ENCODE measurements at places on chromosomes 5 and 9. TPM values are rescaled to one million over a fixed set of nuclear protein-coding genes. Genes with fewer than 3 reads are reported as not detected.

The CENPH gene
- polyA plus RNA-seq: 3.3 TPM

The SV2C gene
- polyA plus RNA-seq: not detected

The DIPK1B gene
- 4.8 TPM for polyA plus RNA-seq

The DAPK1 gene
- 6.5 TPM for polyA plus RNA-seq

The KIAA1958 gene
- 1.5 TPM for polyA plus RNA-seq

The PFN3 gene
- not detected for polyA plus RNA-seq

The ARL14EPL gene
- polyA plus RNA-seq: not detected

The SVEP1 gene
- 2.3 TPM for polyA plus RNA-seq

The PTPDC1 gene
- polyA plus RNA-seq: 4.0 TPM

The DMGDH gene
- 0.64 TPM for polyA plus RNA-seq

The GRIA1 gene
- 20.2 TPM for polyA plus RNA-seq

The C9orf153 gene
- polyA plus RNA-seq: not detected

The CCNI2 gene
- polyA plus RNA-seq: not detected

The EQTN gene
- not detected for polyA plus RNA-seq

The PPWD1 gene
- polyA plus RNA-seq: 21.3 TPM

The SPARC gene
- polyA plus RNA-seq: 1,861 TPM

The DAB2 gene
- 36.3 TPM for polyA plus RNA-seq

The KCNN2 gene
- polyA plus RNA-seq: not detected

The LECT2 gene
- not detected for polyA plus RNA-seq

The SUB1 gene
- polyA plus RNA-seq: 283 TPM

The LRRC70 gene
- polyA plus RNA-seq: 2.5 TPM
